ENCODE measurements at places on chromosomes 5 and 9.

DNA sequence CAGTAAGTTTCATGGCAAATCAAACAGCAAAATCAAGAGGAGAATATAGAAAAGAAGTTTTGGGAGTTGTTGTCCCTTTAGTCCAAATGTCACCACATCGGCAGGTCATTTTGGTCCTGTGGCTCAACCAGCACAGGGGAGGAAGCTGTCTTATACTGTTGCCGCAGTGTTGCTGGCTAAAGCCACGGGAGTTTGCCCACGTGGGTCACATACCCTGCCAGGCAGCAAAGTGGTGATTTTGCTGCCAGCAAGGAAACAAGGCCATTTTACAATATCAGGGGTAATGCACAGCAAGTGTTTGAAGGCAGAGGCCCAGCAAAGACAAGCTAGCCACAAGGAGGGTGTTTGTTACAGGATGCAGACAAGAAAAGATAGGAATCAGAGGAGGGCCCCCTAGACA, 14.5 kb downstream of the GABRA6 start:
- DNase-seq, result no peak

- no peak for DNase-seq
Measured at GRCh38 chr9:28445211-28445610, 871.9 kb upstream of the C9orf72 start.

DNA sequence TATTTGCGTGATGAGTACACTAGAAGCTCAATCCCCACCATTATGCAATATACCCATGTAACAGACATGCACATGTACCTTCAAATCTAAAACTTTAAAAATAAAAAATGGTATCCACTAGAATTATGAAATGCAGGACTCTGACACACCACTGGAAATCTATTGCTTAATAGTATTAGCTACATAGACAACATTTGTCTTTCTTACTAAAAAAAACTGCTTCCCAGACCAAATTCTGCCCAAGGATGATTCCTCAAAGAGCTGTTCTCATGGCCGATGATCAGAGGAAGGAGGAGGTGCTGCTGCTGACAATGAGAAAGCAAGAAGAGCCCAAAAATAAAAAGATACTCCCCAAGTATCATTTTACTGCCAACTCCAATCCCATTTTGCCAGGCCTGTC, 67.2 kb downstream of the TTC39B start:
- no peak for DNase-seq

DNA sequence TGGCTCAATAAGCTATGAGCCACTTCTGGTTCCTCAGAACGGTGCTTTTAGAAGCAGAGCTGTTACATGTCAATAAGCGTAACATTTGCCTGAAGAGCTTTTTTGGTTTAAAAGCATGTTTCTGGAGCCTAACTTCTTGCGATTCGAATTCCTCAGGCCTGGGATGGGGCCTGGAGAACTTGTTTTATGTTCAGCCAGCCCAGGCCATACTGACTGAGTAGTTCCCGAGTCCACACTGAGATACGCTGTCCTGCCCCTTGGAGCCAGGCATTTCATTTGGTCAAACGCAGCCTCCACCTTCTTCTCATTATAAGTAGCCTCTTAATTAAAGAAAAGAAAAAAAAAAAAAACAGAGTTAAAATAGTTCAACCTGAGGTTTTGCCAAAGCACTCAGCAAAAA, 260.6 kb upstream of the ANKRD55 start:
- no peak for DNase-seq
